ENCODE measurements at places on chromosomes 13 and 19.

GRCh38 chr13:67318860-67319259 lies 88.7 kb upstream of the PCDH9 start:
- no peak for DNase-seq

DNA sequence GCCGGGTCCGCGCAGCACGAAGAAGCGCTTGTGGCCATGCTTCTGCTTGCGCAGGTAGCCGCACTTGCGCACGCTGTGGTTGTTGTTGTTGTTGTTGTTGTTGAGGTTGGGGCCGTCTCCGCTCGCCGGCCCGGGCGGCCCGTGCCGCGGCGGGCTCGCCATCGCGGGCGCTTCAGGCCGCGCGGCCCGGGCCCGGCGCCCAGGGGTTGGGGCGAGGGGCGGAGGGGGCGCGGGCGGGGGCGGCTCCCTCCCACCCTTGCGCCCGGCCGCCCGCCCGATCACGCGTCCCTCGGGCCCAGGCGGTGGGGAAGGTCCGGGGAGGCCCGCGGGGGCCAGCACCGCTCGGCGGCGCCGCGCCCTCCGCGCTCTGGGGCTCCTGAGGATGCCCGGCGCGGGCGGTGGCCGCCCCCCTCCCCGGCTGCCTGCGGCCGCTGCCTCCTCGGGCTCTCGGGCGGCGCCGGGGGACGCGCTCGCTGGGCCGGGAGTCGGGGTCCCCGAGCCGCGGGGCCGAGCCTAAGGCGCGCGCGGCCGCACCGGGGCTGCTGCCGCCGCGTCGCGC lies 412 bp downstream of the IRS2 start:
- DNase-seq, result no peak

DNA sequence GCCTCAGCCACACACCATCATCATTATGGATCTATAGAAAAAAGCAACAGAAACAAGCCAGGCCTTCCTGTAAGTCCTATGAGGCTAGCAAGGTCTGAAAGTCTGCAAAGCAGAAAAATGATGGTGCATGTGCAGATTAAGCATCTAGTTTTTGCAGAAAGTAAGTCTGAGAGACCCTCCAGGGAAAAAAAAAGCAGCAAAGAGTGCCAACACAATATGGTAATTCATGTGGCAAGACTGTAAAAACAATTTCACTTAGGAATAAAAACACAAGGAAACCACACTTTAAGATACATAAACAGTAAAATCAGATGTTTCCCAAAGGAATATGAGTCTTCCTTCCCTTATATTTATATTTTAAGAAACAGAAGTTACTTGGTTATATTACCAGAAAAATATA lies 112.3 kb upstream of the FBXL3 start:
- DNase-seq, result no peak

- DNase-seq, result no peak
These were observed 13.0 kb upstream of the SOX1 start for GRCh38 chr13:112053744-112054615.

DNA sequence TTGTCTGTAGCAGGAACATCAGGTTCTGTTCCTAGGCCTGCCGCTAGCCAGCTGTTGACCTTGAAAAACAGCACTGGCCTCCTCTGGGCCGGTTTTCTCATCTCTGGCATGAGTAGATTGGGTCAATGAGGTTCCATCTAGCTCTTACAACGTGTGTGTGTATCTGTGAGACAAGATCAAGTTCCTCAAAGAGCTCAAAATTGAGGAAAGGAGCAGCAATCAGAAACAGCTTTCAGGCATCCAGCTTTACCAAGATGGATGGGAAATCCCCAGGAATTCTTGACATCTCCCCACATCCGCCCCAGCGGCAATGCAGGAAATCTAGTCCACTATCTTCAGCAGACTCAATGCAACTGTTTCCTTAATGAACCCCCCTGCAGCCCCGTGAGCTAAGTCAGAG lies 4.9 kb downstream of the FLT1 start:
- no peak for DNase-seq

DNA sequence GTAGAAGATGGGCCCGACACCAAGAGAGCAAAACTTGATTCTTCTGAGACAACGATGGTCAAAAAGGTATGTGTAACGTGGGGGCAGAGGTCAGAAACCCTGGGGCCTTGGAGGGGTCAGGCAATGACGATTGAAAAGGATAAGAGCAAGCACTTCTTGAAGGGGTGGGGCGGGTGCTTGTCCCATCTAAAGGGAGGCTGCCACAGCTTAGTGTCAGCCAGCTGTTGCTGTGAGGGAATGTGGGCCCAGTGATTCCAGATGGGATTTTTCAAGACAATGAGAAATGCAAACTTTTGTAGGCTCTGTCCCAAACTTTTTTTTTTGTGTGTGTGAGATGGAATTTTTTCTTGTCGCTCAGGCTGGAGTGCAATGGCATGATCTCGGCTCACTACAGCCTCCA lies 24.5 kb downstream of the SAE1 start:
- DNase-seq, result no peak

- DNase-seq, result no peak
These were observed 27.8 kb downstream of the AP1M1 start for GRCh38 chr19:16225279-16226183.

- no peak for DNase-seq
These were observed 214.9 kb downstream of the KLF5 start for GRCh38 chr13:73273745-73274144.

DNA sequence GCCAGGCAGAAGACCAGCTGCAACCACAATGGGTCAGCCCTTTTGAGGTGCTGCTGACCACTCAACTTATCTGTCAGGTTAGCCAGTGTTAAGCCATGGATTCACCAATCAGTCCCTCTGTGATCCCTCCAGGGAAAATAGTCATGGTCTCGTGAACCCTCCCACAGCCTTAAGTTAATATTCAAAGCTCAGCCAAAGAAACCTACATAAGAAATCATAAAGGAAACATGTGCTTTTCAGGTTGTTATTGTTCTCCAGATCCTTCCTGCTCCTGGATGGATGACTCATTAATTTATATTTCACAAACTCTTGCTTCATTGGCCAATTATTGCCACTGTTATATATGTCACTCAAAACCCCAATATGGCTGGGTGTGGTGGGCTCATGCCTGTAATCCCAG lies 161.9 kb downstream of the B3GLCT start:
- DNase-seq, result no peak

- no peak for DNase-seq
These were observed 46.5 kb downstream of the LYL1 start for GRCh38 chr19:13056052-13056660.

DNA sequence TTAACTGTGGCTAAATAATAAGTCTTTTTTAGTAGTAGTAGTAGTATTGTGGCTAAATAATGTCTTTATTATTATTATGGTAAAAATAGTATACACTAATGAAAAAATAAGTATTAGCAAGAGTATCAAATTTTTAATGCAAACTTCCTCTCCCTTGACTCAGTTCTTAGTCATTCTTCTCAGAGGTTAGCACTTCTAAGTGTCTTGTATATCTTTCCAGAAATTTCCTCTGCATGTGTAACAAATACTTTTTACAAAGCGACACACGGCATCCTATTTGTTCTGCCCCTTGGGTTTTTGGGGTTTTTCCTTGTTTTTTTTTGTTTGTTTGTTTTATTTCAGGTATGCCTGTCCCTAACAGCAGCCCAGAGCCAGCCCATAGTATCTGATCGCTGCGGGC lies 20.9 kb downstream of the SIN3B start:
- no peak for DNase-seq

GRCh38 chr13:32254416-32254815 lies 60.7 kb downstream of the ZAR1L start:
- DNase-seq, result no peak

All from stimulated activated CD4-positive, alpha-beta T cell treated with anti-CD3 and anti-CD28 coated beads, Interleukin-4, amount 100 ng/mL, for 48 hours (primary cell).